Breast epithelium (tissue), 4 donors: ENCODE measurements at places on chromosomes 3 and 15. TPM values are rescaled to one million over a fixed set of nuclear protein-coding genes. Genes with fewer than 3 reads are reported as not detected.

- no peak for DNase-seq
Measured at GRCh38 chr15:90903733-90904536, 833 bp downstream of the MAN2A2 start.

GRCh38 chr3:57778494-57778893, 22.4 kb downstream of the SLMAP start:
- no peak for DNase-seq

DNA sequence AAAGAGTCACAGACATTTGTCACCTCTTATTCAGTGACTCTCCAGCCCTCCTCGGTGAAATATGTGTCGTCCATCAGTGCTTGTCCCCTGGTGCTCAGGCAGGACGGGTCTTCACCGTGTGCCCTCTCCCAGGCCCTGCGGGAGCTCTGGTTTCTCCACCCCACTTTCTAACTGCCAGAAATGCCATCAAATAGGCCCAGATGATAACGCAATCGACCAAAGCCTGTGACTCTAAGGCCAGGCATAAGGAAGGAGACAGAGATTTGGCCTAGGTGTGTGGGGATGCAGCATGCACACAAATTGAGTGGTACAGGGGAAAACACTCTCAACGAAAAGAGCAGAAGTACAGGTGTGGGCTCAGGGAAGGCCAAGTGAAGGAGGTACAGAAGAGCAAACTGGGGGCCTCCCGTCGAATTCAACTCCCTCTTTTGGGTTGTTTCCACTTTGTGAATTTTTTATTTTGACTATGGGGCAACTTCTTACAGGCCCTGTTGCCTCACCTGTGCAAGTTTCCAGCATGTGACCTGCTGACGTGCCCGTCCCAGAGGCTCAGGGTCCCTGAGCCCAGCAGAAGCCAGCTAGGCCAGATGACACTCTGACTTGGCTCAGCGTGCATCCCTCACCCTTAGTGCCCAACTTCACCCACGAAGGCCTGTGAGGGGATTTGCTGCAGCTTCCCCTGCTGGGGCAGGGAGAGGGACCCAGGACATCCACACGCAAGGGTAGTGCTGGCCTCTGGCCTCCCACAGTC, 4.7 kb downstream of the NUP210 start:
- DNase-seq: no peak

Gene SLC35G2
- total RNA-seq: 9.3 TPM

- DNase-seq: no peak
Measured at GRCh38 chr3:149667576-149667975, 9.8 kb upstream of the WWTR1 start.

Gene GOLGA8K
- 0.66 TPM for total RNA-seq

DNA sequence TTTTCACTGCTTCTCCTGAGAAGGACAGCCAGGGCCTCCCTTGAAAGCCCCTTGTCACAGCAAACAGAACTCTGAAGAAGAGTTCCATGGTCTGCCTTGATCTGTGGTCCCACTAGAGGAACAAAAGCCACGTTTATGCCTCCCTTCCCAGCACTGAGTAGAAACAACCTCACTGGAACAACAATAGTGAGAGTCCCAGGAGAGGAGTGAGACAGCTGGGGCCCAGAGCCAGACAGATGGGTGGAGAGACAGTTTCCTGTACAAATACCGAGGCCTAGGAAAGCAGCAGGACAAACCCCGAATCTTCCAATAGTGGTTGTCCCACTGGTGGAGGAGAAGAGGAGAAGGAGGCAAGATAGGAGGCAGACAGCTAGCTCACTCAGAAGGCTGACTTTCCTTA, 106.1 kb downstream of the WDR76 start:
- DNase-seq: no peak
